ENCODE measurements at places on chromosomes 16 and 17. TPM values are rescaled to one million over a fixed set of nuclear protein-coding genes. Genes with fewer than 3 reads are reported as not detected.

The TMC7 gene
- 3.7 TPM for total RNA-seq

The MT3 gene
- total RNA-seq = not detected

The HMOX2 gene
- total RNA-seq = 193 TPM

The ALOX15 gene
- not detected for total RNA-seq

The KRTAP3-3 gene
- total RNA-seq = not detected

The MAP2K6 gene
- 2.5 TPM for total RNA-seq

The MATCAP1 gene
- 18.9 TPM for total RNA-seq

The HAS3 gene
- 1.1 TPM for total RNA-seq

The GCGR gene
- not detected for total RNA-seq

The PRRT2 gene
- 0.27 TPM for total RNA-seq

The OGFOD3 gene
- 26.6 TPM for total RNA-seq

The SULT1A3 gene
- total RNA-seq = 1.7 TPM

The VASN gene
- 4.0 TPM for total RNA-seq

The TNP2 gene
- not detected for total RNA-seq

The YPEL2 gene
- 44.5 TPM for total RNA-seq

The PAFAH1B1 gene
- total RNA-seq = 90.3 TPM

The TEX19 gene
- under 0.01 TPM for total RNA-seq

The AKAP10 gene
- 21.2 TPM for total RNA-seq

The GPR139 gene
- not detected for total RNA-seq

The KCNH6 gene
- not detected for total RNA-seq

The JPH3 gene
- not detected for total RNA-seq

The SULT1A4 gene
- total RNA-seq = 5.4 TPM

The C1QTNF8 gene
- total RNA-seq = not detected

The KCNG4 gene
- not detected for total RNA-seq

The REXO5 gene
- total RNA-seq = 2.9 TPM

The ARHGAP44 gene
- total RNA-seq = 0.28 TPM

The MT1M gene
- total RNA-seq = 5.2 TPM

The PRCD gene
- 0.85 TPM for total RNA-seq

The PRSS27 gene
- 0.28 TPM for total RNA-seq

Measured in endothelial cell of coronary artery (primary cell).